NCI-H345 (cell line): ENCODE measurements at places on chromosomes 7 and 10.
A peak's percentile ranks its signal among the peaks of the same experiment; 100 is the strongest.

DNA sequence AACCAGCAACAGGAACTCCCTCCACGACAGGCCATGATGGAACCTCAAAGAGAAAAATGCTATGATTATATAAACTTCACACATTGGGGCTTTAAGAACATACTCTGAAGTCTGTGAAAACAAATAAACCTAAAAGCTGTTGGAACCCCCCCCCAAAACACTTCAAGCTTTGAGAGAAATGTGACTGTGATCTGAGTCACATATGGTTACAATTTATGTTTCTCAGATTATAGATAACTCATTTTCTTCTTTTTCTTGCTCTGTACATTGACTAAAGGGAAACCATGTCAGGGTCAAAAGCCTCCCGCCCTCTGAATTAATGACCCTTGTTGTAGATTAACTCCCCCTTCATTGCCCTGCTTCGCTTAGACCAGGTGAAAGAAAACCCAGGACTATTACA, 15.8 kb downstream of the VOPP1 start:
- DNase-seq, result no peak

GRCh38 chr10:74863551-74863950, 37.2 kb downstream of the KAT6B start:
- no peak for DNase-seq

DNA sequence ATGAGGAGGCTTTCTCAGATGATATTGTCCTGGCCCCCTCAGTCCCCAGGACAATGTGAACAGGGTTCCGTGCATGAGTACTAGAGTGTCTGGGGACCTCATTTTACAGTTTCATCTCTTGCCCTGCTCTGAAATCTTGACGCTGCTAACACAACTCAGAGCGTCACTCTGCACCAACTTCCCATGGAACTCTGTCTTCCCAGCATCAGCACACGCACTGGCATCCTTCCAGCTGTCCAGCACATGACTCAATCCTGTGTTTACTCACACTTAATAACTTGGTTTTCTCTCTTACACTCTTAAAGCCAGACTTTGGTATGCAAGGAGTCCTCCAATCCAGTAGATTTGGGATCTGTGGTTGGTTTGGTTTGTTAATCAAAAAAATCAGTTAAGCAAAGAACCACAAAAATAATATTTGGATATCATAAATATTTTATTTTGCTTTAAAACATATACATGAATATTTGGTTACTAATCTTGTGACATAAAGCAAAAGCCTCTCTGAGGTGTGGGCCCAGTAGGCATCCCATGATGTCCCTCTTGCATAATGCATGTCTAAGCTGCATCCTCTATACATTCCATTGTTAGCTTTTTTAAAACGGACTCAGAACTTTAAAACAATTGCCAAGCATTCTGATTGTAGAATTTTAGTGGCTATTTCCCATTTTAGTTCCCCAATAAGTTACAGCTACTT, 131.0 kb downstream of the CXCL12 start:
- no peak for DNase-seq

DNA sequence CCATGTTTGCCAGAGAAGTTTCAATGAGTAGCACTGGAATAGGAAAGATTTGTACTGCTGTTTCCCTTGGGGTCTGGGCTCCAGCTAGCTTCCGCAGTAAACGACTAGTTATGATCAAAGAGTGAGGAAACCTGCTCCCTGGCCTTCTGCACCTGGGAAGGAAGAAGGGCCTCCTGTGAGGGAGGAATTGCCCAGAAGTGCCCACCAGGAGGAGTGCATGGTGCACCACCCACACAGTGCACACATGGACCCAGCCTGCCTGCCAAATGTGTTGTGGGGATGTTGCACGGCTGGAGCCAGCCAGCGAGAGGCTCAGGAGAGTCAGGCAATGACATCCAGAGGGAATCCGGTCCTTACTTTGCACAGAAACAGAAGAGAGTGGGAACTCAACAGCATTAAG, 27.0 kb upstream of the FAM107B start:
- DNase-seq, result no peak

- peak; percentile 10 for DNase-seq
These were observed 13.5 kb downstream of the KCNH2 start for GRCh38 chr7:150964593-150965111.

DNA sequence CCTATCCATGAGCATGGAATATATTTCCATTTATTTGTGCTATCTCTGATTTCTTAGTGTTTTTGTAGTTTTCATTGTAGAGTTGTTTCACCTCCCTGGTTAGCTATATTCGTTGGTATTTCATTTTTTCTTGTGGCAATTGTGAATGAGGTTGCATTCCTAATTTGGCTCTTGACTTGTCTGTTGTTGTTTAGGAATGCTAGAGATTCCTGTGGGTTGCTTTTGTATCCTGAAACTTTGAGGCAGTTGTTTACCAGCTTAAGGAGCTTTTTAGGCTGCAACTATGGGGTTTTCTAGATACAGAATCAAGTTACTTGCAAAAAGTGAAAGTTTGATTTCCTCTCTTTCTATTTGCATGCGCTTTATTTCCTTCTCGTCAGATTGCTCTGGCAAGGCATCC, 304.7 kb upstream of the GRM3 start:
- no peak for DNase-seq

DNA sequence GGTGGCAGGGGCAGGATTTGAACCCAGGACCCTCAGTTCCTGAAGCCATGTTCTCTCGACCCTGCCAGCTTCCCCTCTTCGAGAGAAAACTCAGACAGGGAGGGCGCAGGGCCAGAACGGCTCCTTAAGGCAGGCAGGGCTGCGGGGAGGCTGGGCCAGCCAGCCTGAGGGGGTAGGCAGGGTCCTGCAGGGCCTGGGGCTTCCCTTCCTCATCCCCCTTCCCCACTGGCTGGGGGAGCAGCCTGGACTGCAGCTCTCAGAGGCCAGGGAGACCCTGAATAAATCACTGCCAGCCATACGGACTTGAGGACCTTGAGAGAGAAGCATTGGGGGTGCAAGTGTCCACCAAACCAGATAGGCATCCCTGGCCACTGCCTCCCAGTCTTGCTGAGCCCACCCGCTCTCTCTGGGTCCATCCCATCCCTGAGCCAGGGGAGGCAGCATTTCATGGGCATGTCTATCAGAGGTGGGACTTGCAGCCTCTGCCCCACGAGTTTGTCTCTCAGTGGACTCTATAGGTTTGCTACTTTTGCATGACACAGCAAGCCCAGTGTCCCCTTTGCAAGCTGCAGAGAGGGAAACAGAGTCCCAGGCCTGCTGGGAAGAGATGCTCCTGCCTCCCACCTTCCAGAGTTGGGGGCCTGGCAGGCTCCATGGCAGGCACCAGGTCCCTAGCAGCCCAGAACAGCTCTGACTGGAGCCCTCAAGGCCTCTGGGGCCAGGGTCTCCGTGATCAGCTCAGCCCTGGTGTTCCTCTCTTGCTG, 70.9 kb downstream of the MYL10 start:
- no peak for DNase-seq

- no peak for DNase-seq
These were observed 401.6 kb downstream of the SUGCT start for GRCh38 chr7:40536421-40536820.

DNA sequence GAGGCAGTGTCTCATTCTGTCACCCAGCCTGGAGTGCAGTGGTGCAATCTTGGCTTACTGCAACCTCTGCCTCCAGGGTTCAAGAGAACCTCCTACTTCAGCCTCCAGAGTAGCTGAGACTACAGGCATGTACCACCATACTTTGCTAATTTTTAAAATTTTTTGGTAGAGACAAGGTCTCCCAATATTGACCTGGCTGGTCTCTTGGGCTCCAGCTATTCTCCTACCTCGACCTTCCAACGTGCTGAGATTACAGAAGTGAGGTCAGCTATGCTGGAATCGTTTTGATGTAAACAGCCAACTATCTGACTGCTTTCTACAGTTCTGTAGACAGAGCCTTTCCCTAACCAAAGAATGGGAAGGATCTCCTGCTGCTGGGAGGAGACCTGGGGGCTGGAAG, 375.8 kb downstream of the GATA3 start:
- no peak for DNase-seq

GRCh38 chr7:116929914-116930913, 23.1 kb upstream of the ST7 start:
- peak; percentile 78 for DNase-seq

- DNase-seq, result peak; percentile 74
These were observed 29.0 kb downstream of the DIP2C start for GRCh38 chr10:660413-660969.

DNA sequence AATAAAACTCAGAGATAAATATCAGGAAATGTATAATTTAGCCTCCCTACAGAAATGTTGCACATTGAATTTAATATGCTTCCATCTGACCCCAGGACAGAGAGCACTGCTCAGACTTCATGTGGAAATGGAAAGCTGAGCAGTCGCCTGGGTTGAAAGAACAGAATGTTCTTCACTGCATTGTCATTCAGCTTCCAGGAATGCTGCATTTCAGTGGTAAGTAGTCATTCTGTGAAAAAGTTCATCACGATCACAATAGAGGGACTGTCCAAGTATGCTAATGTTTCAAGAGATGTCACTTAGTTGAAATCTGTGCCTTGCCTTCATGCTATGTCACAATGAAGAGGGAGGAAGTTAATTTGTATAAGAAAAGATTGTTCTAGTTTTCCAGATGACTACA, 147.3 kb downstream of the NRCAM start:
- DNase-seq, result no peak

DNA sequence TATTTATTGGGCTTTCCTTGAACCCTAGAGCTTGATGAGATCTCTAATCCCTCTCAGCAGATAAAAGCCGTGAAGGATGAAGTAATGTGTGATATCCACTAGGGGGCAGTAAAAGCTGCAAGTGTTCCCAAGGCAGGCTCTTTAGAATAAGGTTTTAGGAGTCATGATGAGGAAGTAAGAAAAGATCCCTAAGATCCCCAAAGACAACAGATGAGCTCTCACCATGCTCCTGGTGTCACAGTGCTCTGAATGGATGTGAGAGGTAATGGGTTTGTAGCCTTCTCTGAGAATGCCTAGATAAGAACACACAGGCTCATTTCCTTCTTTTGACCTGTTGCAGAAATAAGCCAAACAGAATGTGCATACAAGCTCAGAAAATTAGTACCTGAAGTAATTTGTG, 70.4 kb upstream of the ITPRID1 start:
- peak; percentile 52 for DNase-seq

DNA sequence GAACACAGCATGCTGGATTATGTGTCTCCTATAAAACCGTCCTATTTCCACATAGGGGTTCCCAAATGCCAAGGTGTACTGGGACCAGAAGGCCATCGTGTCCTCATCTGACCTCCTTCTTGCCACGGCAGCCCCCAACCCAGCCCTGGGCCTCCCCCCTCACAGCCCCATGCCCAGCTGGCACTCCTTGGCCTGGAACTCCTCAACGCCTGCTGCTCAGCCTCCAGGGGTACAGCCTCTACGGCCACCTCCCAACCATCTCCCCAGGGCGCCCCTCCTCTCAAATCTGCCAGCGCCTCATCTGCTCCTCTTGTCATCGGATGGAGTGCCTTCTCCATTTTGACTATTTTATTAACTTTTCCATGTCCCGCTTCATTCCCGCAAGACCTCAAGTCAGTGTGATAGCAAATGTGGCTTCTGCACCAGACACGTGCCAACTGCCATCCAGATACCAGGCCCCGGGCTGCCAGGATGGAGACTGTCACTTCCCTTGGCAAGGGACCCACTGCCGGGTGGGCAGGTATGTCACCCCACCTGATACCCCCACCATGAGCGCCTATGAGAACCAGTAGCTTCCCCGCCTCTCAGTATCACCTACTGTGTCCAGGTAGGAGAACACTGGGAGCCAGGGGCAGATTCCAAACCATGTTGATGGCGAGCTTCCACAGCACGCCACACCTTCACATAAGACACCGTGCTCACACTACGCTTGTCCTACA, 106.7 kb downstream of the EBF3 start:
- DNase-seq, result no peak

GRCh38 chr7:46320956-46321355, 399.9 kb upstream of the IGFBP3 start:
- DNase-seq, result no peak

DNA sequence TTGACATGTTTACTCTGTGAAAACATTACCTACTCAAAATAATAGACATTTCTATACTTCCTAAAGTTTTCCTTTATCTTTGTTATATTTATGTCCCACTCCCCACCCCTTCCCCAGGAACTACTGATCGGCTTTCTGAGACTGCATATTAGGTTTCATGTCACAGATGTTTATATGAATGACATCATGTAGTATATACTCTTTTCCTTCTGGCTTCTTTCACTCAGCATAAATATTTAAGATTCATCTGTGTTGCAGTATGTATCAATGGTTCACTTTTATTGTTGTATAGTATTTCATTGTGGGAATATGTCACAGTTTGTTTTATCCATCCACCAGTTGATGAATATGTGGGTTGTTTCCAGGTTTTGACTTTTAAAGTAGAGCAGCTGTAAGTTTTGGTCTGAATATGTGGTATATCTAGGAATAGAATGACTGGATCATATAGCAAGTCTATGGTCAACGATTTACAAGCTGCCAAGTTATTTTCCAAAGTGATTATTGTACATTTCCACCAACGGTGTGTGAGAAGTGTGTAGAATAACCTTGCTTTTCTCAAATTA, 73.8 kb upstream of the CAV2 start:
- no peak for DNase-seq

DNA sequence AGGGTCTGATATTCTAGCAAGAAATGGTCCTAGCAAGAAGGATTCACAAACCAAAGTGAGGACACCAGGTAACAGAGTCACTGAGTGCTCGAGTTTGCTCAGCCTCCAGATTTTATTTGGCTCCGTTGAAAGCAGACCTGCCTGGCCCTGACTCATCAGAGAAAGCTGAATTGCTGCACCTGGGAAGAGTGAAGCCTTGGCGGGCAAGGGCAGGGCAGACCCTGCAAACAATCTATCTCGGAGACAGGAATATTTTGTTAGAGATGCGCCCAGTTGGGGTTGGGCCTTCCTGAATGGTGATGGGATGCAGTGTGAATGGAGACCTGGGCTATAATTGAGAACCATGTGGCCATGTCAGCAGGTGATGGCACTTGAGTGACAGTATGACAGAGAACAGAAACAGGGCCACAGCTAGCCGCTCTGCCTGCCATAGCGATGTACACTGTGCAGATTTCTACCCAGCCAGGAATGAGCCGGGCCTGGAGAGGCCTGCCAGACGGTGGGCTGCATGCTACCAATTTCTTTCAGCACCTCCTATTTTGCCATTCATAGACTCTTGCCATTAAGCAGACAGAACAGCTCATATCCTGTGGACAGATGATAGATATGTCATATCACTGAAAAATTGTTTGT, 744.2 kb downstream of the LRMDA start:
- peak; percentile 48 for DNase-seq
